ENCODE measurements at places on chromosomes 6 and 20. TPM values are rescaled to one million over a fixed set of nuclear protein-coding genes. Genes with fewer than 3 reads are reported as not detected.
A peak's percentile ranks its signal among the peaks of the same experiment; 100 is the strongest.

- peaks cover 3% of the 10 kb centered on the region for H3K4me1 ChIP-seq
- H3K27me3 ChIP-seq, result peaks cover 30% of the 10 kb centered on the region
- no peak overlapping the region for H3K27ac ChIP-seq
- DNase-seq, result no peak
- no peak overlapping the region for H3K4me3 ChIP-seq
These were observed 2.9 kb upstream of the PRSS35 start for GRCh38 chr6:83509441-83509840.

Gene LY6G6D
- total RNA-seq, result not detected

GRCh38 chr6:88301256-88301655 lies 135.1 kb upstream of the CNR1 start:
- no peaks in the 10 kb centered on the region for H3K27me3 ChIP-seq
- DNase-seq, result no peak
- no peaks in the 10 kb centered on the region for H3K36me3 ChIP-seq
- no peak overlapping the region for H3K4me3 ChIP-seq
- no peak overlapping the region for H3K27ac ChIP-seq

Gene DLL1
- 0.17 TPM for total RNA-seq

GRCh38 chr6:89144354-89144906 lies 1.4 kb upstream of the PM20D2 start:
- H3K4me1 ChIP-seq, result peaks cover 24% of the 10 kb centered on the region
- H3K27me3 ChIP-seq, result peaks cover 12% of the 10 kb centered on the region
- H3K4me3 ChIP-seq, result no peak overlapping the region

Gene TAGAP
- total RNA-seq, result 183 TPM

DNA sequence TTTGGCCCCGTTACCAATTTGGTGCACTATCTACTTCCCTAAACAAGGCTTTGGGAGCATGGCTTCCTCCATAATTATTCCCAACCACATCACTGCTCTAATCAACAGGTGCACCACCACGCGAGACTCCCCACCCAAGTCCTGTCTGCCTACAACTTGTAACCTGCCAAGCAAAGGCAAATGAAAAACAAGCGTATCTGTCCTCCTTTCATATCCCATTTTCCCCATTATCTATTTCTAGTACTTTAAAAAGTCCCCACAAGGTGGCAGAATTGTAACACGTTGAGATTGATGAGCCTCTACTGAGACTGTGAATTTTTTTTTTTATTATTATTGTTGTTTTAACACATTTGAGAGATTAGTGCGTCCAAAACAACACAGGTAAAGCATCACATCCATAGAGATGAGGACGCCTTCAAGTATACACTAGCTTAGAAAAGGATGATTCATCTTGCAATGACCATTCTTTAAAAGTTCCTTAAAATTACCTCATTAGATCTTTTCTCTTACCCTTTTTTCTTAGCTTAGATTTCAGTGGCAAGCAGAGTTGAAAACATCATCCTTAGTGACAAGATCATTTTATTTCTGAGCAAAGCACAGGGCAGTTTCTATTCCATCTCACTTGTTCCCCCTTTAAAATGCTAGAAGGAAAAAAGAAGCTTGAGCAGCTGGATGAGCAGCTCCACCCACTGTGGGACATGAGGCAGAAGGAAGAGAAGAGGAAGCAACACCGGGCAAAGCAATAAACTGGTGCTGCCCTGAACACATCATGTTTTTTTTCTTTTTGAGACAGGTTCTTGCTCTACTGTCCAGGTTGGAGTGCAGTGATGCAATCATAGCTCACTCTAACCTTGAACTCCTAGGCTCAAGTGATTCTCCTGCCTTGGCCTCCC lies 210.8 kb downstream of the ARHGAP18 start:
- peak overlapping the region; percentile 43 for H3K27ac ChIP-seq
- peak overlapping the region; percentile 39 for H3K4me3 ChIP-seq
- peaks cover 5% of the 10 kb centered on the region for H3K36me3 ChIP-seq
- DNase-seq, result peak; percentile 80
- no peaks in the 10 kb centered on the region for H3K27me3 ChIP-seq

Gene PNPLA1
- not detected for total RNA-seq

Gene PTPRA
- total RNA-seq, result 71.5 TPM

Gene FAM83C
- total RNA-seq, result not detected

Gene OR2H1
- not detected for total RNA-seq

- H3K36me3 ChIP-seq, result no peaks in the 10 kb centered on the region
- H3K27ac ChIP-seq, result no peak overlapping the region
- H3K4me1 ChIP-seq, result peaks cover 19% of the 10 kb centered on the region
- H3K27me3 ChIP-seq, result peaks cover 5% of the 10 kb centered on the region
- no peak for DNase-seq
These were observed 338.9 kb downstream of the QKI start for GRCh38 chr6:163753430-163753829.

GRCh38 chr6:120774275-120774674 lies 560.0 kb downstream of the TBC1D32 start:
- H3K36me3 ChIP-seq, result no peaks in the 10 kb centered on the region
- H3K4me1 ChIP-seq, result no peaks in the 10 kb centered on the region
- H3K27me3 ChIP-seq, result no peaks in the 10 kb centered on the region
- H3K27ac ChIP-seq, result no peak overlapping the region

DNA sequence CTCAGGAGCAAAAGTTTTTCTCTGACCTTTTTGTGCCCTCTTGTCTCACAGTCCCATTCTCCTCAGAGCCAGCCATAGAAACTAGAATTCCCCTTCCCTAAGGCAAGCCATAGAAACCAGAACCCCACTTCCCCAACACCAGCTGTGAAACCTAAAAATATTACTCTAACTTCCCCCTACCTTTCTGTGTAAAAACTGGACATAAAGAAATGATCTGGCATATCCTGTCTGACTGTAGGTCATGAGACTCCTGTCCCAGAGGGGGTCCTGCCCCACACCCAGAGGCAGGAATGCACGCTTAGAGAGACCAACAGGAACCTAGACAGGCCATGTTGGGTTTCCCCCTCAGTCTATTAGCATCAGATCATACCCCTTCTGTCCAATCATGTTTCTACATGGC lies 140.6 kb upstream of the SLC22A16 start:
- peaks cover 33% of the 10 kb centered on the region for H3K36me3 ChIP-seq
- no peaks in the 10 kb centered on the region for H3K27me3 ChIP-seq
- no peak overlapping the region for H3K4me3 ChIP-seq
- H3K27ac ChIP-seq, result no peak overlapping the region

Gene DEFB116
- total RNA-seq, result not detected

DNA sequence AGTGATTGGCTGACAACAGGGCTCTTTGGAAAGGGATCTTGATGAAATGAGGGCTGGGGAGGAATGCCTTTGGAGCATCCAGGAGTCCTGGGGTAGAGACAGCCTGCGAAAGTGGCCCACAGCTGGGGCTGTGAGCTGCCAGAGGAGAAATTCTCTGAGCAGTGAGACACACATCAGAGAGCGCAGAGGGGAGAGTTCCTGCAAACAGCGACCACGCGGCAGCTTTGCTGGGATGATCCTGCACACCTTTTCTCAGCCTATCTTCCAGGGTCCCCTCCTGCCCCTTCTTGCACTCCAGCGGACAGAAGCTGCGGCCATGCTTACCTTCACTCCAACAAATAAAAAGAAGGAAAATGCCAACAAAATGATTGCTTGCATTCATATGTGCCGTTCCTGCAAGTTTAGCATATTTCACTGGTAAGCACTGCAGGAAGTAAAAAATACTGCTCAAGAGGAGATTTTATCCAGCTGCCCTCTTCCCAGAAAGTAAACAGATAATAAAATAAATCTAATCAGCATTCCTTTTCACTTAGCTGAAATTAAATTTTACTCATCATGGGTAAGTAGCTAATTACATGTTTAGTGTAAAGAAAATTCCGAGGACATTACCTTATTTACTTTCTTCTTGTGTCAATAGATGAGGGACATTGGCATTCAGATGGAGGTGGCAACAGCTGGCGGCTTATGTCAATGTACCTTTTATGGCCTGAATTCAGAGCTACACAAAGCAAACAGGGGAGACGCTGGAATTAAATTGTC lies 339.9 kb upstream of the ARID1B start:
- H3K27ac ChIP-seq, result no peak overlapping the region
- no peak overlapping the region for H3K4me3 ChIP-seq
- DNase-seq, result no peak
- no peaks in the 10 kb centered on the region for H3K36me3 ChIP-seq

Gene SLC17A9
- 14.0 TPM for total RNA-seq

GRCh38 chr6:90459225-90459758 lies 127.6 kb downstream of the MAP3K7 start:
- peak overlapping the region; percentile 54 for H3K4me3 ChIP-seq
- no peaks in the 10 kb centered on the region for H3K27me3 ChIP-seq
- DNase-seq, result no peak
- H3K27ac ChIP-seq, result peak overlapping the region; percentile 91
- peaks cover 10% of the 10 kb centered on the region for H3K36me3 ChIP-seq

Gene KIF13A
- total RNA-seq, result not detected

Gene RSPH9
- total RNA-seq, result not detected

DNA sequence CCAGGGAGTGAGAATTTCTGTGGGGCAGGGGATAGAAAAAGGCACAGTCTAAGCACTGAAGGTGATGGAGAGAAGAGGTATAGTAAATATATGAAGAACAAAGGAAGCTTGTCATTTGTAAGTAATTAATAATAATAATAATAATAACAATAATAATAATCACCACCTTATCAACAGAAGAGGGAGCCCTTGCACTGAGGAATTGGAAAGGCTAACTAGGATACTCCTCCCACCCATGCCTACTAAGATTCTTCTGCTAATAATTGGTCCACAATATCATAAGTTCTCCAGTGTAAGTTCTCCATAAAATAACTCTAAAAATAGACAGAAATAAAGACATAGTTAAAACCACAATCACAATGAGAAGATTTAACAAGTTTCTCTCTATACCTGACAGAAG lies 912 bp upstream of the OR12D3 start:
- no peaks in the 10 kb centered on the region for H3K4me1 ChIP-seq
- H3K36me3 ChIP-seq, result no peaks in the 10 kb centered on the region
- H3K4me3 ChIP-seq, result no peak overlapping the region
- peaks cover 12% of the 10 kb centered on the region for H3K27me3 ChIP-seq
- H3K27ac ChIP-seq, result no peak overlapping the region

GRCh38 chr6:128518434-128519131 lies 1.8 kb downstream of the PTPRK start:
- H3K36me3 ChIP-seq, result no peaks in the 10 kb centered on the region
- H3K4me3 ChIP-seq, result peak overlapping the region; percentile 96
- H3K27me3 ChIP-seq, result peaks cover 77% of the 10 kb centered on the region

GRCh38 chr20:44769481-44769863 lies 23.8 kb downstream of the KCNK15 start:
- no peak overlapping the region for H3K27ac ChIP-seq
- H3K36me3 ChIP-seq, result no peaks in the 10 kb centered on the region
- no peak overlapping the region for H3K4me3 ChIP-seq
- no peaks in the 10 kb centered on the region for H3K4me1 ChIP-seq
- peaks cover 10% of the 10 kb centered on the region for H3K27me3 ChIP-seq
